ENCODE measurements at places on chromosomes 13 and 19. TPM values are rescaled to one million over a fixed set of nuclear protein-coding genes. Genes with fewer than 3 reads are reported as not detected.

ZNF85 gene
- 12.6 TPM for total RNA-seq

CEACAM8 gene
- not detected for total RNA-seq

CPB2 gene
- total RNA-seq = not detected

SCAF1 gene
- total RNA-seq = 75.8 TPM

ADGRE2 gene
- total RNA-seq = 4.4 TPM

LGALS16 gene
- not detected for total RNA-seq

FFAR2 gene
- total RNA-seq = not detected

GGN gene
- total RNA-seq = not detected

UBE2L5 gene
- not detected for total RNA-seq

- H3K36me3 ChIP-seq = no peaks in the 10 kb centered on the region
- no peak overlapping the region for H3K4me3 ChIP-seq
- no peak overlapping the region for H3K27ac ChIP-seq
- peaks cover 10% of the 10 kb centered on the region for H3K27me3 ChIP-seq
These were observed 601.0 kb downstream of the FGF9 start for GRCh38 chr13:22271903-22272302.

DNA sequence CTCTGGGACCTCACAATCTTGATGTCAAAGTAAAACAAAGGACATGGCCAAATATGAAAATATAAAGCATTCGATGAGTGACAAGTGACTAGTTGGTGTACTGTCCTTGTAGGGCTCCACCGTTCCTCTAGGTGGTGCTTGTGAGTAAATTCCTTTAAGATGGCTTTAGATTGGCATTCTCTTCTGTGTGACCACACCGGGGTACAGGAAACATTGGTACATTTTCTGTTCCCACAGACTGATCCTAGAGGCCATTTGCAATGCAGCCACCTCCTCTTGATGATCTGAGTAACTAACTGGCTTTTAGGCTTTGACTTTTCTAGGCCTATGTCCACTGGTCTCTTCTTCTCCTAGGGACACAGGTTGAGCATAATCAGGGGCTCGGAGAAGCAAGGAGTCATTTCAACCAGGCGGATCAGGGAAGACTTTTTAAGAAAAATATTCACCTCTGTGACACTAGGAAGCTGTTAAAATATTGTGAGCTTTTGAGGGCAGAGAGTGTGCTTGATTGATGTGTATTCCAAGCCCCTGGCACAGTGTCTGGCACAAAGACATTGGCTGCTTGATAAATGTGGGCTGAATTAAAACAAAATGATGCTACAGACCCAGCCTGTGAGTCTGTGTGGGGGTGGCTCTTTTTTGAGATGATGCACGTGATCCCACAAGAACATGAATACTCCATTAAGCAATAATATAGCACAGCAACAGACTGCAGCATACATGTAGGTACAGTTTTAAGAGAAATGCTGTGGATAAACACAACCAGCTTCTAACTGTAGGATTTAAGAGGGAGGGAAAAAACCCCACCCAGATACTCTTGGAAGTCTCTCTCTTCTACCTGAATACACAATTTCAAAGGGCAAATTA lies 21.0 kb downstream of the EPSTI1 start:
- H3K27me3 ChIP-seq = no peaks in the 10 kb centered on the region
- peak overlapping the region; percentile 55 for H3K27ac ChIP-seq
- no peaks in the 10 kb centered on the region for H3K36me3 ChIP-seq
- peak overlapping the region; percentile 14 for H3K4me3 ChIP-seq
- peak; percentile 71 for DNase-seq
- peaks cover 39% of the 10 kb centered on the region for H3K4me1 ChIP-seq

DNA sequence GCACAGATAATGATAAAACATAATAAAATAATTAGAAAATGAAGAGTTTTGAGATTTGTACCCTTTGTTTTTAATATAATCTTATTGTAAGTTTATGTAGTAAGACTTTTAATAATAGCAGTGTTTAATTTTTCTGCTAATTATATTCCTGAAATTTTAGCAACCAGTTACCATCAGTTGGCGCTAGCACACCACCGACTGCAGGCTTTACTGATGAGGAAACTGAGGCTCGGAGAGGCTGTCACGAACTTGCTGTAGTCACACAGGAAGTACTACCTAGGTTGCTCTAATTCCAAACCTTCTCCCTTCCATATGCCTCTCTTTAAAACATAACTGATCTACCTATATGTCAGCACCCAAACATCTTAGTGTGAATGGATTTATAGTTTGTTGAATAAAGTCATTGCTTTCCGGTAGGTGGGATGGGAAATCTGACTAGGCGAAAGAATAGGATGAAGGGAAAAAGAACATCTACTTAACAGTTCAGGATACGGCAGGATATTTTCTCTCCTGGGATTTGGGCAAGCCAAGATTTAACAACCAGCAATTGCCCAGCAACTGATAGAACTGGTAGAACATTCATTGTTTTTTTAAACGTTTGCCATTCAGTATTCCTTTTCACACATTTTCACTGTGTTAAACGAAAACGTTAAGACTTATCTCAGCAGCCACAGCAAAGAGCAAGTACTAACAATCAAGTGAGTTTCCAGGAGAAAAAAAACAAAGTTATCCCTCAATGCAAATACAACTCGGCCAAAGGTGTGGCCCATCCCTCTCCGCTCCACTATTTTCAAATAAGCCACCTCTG lies 822 bp upstream of the RFXAP start:
- no peaks in the 10 kb centered on the region for H3K36me3 ChIP-seq
- H3K4me3 ChIP-seq = peak overlapping the region; percentile 96
- DNase-seq = no peak
- peaks cover 35% of the 10 kb centered on the region for H3K4me1 ChIP-seq
- peaks cover 19% of the 10 kb centered on the region for H3K27me3 ChIP-seq

DNA sequence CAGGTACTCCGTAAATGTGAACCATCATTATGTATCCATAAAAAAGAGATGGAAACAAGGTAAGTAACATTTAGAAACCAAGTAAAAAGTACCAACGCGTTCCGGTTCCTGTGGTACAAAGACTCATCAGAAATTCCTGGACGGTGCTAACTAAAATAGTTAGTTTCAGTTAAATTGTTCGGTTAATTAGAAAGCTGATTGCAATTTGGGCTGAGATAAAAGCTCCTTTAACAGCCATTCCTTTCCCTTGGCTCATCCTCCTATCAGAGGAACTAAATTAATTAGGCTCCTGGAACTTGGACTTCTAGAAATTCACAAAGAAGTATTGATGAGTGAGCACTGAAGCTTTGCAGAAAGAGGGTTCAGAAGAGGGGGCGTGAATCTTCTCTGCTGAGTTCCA lies 63.5 kb downstream of the SOX1 start:
- no peaks in the 10 kb centered on the region for H3K4me1 ChIP-seq
- H3K27ac ChIP-seq = no peak overlapping the region

DNA sequence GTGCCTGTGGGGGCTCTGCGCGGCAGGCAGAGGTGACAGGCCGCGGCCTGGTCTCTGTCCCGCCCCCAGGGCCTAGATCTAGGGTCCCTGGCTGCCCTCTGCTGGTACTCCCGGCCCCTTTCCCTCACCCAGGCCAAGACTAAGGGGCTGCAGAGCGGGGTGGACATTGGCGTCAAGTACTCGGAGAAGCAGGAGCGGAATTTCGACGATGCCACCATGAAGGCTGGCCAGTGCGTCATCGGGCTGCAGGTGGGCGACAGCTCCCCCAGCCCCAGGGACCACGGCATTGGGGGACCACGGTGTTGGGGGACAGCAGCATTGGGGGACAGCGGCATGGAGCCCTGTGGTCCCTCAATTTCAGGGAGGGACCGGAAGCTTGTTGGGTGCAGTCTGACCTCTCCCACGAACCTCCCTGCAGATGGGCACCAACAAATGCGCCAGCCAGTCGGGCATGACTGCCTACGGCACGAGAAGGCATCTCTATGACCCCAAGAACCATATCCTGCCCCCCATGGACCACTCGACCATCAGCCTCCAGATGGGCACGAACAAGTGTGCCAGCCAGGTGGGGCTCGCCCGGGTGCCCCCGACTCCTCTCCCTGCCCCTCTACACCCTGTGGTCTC lies 3.8 kb upstream of the ABCA7 start:
- H3K27ac ChIP-seq = no peak overlapping the region
- H3K27me3 ChIP-seq = no peaks in the 10 kb centered on the region
- peaks cover 29% of the 10 kb centered on the region for H3K4me1 ChIP-seq
- DNase-seq = no peak

DNA sequence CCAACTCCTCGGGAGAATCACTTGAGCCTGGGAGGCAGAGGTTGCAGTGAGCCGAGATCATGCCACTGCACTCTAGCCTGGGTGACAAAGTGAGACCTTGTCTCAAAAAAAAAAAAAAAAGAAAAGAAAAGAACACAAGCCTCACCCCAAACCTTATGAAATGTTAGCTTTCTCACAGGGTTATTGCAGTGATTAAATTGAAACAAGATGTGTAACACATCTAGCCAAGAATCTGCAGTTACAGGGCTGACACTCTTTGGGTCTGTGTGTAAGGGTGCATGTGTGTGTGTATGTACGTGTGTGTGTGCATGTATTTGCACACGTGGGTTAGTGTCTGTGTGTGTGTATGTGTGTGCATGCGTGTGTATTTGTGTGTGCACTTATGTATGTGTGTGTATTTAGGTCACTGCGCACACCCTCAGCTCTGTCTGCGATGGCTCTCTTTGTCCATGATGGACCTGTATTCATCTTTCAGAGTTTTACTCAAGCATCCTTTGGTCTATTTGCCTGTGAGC lies 336.3 kb downstream of the UQCRFS1 start:
- peaks cover 13% of the 10 kb centered on the region for H3K27me3 ChIP-seq
- H3K4me3 ChIP-seq = no peak overlapping the region
- no peak overlapping the region for H3K27ac ChIP-seq
- H3K36me3 ChIP-seq = no peaks in the 10 kb centered on the region

GRCh38 chr19:54145541-54146158 lies 8.1 kb downstream of the CNOT3 start:
- H3K4me3 ChIP-seq = no peak overlapping the region
- no peak overlapping the region for H3K27ac ChIP-seq
- H3K4me1 ChIP-seq = peaks cover 19% of the 10 kb centered on the region
- DNase-seq = no peak

DNA sequence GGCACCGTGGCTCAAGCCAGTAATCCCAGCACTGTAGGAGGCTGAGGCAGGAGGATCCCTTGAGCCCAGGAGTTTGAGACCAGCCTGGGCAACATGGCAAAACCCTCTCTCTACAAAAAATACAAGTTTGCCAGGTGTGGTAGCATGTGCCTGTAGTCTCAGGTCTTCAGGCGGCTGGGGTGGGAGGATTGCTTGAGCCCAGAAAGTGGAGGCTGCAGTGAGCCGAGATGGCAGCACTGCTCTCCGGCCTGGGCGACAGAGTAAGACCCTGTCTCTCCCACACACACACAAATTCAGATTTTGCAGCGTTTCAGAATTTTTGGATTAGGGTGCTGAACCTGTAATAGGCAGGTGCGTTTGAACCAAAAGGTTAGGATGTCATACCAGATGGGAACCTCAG lies 2.2 kb downstream of the RPS11 start:
- peaks cover 17% of the 10 kb centered on the region for H3K36me3 ChIP-seq
- H3K4me1 ChIP-seq = peaks cover 42% of the 10 kb centered on the region
- no peaks in the 10 kb centered on the region for H3K27me3 ChIP-seq
- no peak for DNase-seq
- H3K27ac ChIP-seq = peak overlapping the region; percentile 99
- H3K4me3 ChIP-seq = peak overlapping the region; percentile 99

DNA sequence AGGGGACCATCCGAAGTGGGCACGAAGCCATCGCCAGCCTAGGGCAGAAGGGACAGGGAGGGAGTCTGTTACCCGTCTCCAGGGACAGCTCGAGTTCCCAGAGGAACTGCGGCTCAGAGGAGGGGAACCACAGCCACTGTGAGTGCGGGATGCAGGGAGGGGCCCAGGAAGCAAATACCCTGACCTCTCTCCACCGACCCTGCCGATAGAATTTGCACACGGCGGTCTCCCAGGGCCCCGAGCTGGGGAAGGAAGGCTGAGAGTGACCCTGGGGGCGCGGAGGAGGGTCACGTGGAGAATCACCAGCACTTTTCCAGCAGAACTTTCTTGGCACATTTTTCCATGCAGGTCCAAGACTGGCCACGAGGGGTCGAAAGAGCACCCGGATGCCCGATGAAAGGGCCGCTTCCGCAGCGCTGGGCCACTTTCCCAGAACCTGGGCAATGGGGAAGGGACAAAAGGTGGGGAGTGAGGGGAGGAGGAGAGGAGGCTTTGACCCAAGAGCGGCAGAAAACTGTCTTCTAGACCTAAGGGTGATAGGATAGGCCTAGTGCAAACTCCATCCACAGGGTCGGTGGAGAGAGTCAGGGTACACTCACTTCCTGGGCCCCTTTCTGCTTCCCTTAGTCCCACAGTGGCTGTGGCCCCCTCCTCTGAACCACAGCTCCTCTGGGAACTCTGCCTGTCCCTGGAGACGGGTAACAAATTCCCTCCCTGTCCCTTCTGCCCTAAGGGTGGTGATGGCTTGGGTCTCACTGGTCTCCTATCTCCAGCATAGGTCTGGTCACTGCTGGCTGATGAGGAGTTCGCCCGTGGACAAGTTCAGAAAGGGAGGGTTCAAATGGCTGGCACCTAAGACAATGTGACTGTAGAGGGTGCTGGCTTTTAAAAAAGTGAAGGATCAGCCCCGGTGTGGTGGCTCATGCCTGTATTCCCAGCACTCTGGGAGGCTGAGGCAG lies 5.3 kb upstream of the GPR4 start:
- H3K27me3 ChIP-seq = peaks cover 8% of the 10 kb centered on the region
- H3K4me3 ChIP-seq = peak overlapping the region; percentile 39
- peak; percentile 78 for DNase-seq
- H3K27ac ChIP-seq = peak overlapping the region; percentile 88
- H3K4me1 ChIP-seq = peaks cover 5% of the 10 kb centered on the region

- H3K36me3 ChIP-seq = peaks cover 18% of the 10 kb centered on the region
- DNase-seq = peak; percentile 91
- peak within 1 kb of the TSS; percentile 94 for H3K27ac ChIP-seq
- peaks cover 41% of the 10 kb centered on the region for H3K4me1 ChIP-seq
- no peaks in the 10 kb centered on the region for H3K27me3 ChIP-seq
- peak within 1 kb of the TSS; percentile 94 for H3K4me3 ChIP-seq
These were observed at the start of gene GTF3A for GRCh38 chr13:27424246-27425157. Gene GTF3A, plus strand, starts transcription at chr13:27424619.

DNA sequence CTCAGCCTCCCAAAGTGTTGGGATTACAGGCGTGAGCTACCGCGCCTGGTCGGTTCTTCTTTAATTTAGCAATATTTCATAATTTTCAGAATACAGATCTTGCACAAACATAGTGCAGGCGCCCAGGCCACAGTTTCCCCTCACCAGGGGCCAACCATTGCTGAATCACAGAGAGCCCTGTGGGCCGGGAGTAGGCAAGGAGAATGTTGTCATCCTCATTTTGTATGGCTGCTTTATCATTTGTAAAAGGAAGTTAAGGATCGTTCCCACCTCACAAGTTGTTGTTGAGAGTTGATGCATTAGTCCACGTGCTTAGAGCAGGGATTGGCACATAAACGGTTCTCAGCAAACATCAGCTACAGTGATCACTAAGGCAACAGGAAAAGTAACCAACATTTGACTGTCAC lies 30.2 kb downstream of the MEIS3 start:
- peak overlapping the region; percentile 66 for H3K27ac ChIP-seq
- H3K4me1 ChIP-seq = peaks cover 17% of the 10 kb centered on the region
- H3K4me3 ChIP-seq = peak overlapping the region; percentile 45
- DNase-seq = no peak
- H3K27me3 ChIP-seq = peaks cover 13% of the 10 kb centered on the region

GRCh38 chr13:71149046-71149445 lies 718.0 kb downstream of the DACH1 start:
- no peaks in the 10 kb centered on the region for H3K27me3 ChIP-seq
- H3K4me3 ChIP-seq = no peak overlapping the region
- H3K4me1 ChIP-seq = no peaks in the 10 kb centered on the region
- no peaks in the 10 kb centered on the region for H3K36me3 ChIP-seq
- H3K27ac ChIP-seq = no peak overlapping the region

GRCh38 chr19:38870612-38871011 lies 7.5 kb downstream of the RINL start:
- H3K27ac ChIP-seq = peak overlapping the region; percentile 84
- no peaks in the 10 kb centered on the region for H3K36me3 ChIP-seq
- H3K4me1 ChIP-seq = peaks cover 14% of the 10 kb centered on the region
- H3K4me3 ChIP-seq = peak overlapping the region; percentile 90

GRCh38 chr13:102440259-102440936 lies 38.5 kb upstream of the FGF14 start:
- H3K4me1 ChIP-seq = no peaks in the 10 kb centered on the region
- no peak overlapping the region for H3K27ac ChIP-seq
- no peaks in the 10 kb centered on the region for H3K36me3 ChIP-seq
